ENCODE measurements at places on chromosomes 1 and 21. TPM values are rescaled to one million over a fixed set of nuclear protein-coding genes. Genes with fewer than 3 reads are reported as not detected.

The MAP1LC3C gene
- total RNA-seq = under 0.01 TPM

The RBM34 gene
- 60.7 TPM for total RNA-seq

The KIF17 gene
- total RNA-seq = 0.32 TPM

The USH2A gene
- total RNA-seq = not detected

All from epithelial cell of umbilical artery (primary cell).